ENCODE measurements at places on chromosomes 4 and X.
A peak's percentile ranks its signal among the peaks of the same experiment; 100 is the strongest.

DNA sequence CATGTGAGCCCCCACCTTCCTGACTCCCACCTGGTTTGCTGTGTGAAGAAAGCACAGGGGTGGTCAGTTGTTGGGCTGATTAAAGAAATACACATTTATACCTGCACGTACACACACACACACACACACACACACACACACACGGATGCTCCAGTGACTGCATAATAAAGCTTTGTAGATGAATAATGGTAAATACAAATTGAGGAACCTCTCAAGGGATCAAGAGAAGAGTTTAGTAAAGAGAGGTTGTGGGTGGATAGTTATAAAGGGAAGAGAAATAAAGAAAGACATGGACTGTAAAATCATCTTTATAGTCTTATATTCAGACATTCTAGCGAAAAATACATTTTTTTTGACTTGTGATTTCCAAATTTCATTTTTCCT, 144.1 kb downstream of the MGST2 start:
- no peak for DNase-seq

- DNase-seq, result no peak
Measured at GRCh38 chr4:97150966-97151365, 992.3 kb downstream of the STPG2 start.

DNA sequence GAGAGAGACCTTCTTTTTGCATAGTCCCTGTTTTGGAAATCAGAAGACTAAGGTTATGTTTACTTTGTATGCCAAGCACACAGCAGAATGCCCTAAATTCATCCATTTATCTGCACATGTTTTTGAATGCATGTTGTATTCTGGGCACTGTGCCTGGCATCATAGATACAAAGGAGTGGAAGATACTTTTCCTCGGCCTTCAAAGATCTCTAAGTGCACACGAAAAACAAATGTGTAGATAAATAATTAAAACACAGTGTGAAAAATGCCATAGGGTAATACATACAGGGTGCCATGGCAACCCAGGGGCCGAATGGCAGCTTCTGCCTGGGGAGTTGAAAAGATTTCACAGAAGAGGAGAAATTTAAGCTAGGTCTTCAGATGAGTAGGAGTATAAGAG, 390.6 kb upstream of the ATOH1 start:
- no peak for DNase-seq

DNA sequence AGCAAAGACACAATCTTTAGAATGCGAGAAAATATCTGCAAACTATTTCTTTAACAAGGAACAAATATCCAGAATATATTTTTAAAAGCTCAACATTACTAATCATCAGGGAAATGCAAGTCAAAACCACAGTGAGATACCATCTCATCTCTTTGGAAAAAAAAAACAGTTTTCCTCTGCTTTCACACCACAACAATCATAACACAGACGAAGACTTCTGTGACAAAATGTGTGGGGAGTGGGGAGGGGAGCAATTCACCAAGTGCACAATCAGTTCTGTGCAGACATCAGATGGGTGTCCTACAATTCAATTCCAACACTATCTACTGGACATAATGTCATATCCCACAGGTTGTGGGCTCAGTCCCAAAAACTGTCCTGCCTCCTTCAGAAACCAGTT, 293.2 kb upstream of the SLC7A11 start:
- DNase-seq, result no peak

DNA sequence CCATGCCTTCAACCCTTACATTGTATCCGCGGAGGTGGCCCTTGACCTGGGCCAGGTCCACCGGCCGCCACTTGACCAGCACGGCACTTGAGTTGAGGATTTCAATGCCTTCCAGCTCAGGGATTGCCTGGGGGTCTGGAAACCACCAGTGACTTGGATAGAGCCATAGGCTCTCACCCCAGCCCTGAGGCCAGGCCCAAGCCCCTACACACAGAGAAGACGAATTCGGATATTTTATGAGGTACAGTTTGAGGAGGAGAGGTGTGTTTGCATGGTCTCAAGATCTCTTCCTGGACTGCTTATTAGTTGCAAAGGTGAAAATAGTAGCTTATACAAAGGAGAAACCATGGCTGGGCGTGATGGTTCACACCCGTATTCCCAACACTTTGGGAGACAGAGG, 20.3 kb downstream of the L1CAM start:
- no peak for DNase-seq

GRCh38 chrX:100625985-100626491, 10.6 kb downstream of the TSPAN6 start:
- no peak for DNase-seq

DNA sequence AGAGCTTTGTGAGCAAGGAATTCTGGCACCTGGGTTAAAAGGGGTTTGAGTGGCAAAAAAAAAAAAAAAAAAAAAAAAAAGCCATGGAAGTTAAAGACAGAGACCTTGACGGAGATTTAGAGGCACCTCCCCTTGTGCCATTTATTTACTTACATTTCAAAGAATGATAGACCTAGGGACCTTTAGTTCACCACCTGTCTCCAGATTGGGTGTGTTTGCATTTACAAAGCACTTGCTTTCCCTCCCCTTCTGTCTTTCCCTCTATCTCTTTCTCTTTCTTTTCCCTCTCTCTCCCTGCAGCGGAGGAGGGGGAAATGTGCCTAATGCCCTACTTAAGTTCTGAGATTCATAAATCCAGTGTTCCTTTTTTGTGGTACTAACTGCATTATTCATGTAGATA, 116.0 kb downstream of the IQCM start:
- DNase-seq, result no peak

GRCh38 chrX:154411981-154412340, 622 bp downstream of the TAFAZZIN start:
- peak; percentile 14 for DNase-seq

- no peak for DNase-seq
Measured at GRCh38 chrX:139222511-139223200, 307.9 kb upstream of the F9 start.

GRCh38 chr4:183517194-183517593, 12.3 kb downstream of the ING2 start:
- DNase-seq, result no peak

DNA sequence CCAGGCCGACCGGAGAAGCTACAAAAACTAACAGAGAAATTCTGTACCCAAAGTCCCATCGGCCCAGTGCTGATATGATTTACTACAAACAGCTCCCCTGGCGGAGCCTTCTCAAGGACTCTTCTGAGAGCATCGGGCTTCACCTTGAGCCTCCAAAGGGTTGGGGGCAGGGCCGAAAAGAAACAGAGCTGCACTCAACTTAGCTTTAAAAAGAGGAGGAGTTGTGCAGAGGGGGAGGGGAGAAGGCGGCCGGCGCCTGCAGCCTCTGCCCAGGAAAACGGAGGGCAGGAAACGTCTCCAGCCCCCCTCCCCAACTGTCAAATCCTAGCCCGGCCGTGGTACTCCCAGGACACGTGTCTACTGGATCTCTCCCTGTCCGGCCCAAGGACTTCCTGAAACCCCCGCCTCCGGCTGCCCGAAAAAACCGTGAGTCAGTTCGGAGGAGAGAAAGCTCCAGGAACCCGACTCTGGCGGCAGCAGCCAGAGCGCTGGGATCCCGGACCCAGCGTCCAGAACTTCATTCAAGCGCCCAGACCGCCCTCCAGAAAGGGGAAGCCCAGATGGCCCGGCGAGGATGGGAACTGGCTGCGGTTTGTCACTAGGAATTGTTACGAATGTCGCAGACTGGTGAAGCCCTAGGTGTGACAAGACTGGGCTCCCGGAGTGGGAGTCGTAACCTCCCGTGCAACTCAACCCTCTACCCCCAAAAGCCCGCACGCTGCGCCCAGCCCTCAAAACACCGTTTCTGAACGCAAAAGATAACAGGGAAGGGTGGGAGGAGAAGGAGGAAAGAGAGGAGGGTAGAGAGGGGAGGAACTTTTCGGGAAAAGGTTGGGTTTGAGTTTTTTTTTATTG, 973 bp downstream of the ADAMTS3 start:
- no peak for DNase-seq

GRCh38 chr4:78960926-78961325, 21.7 kb upstream of the PAQR3 start:
- no peak for DNase-seq

- no peak for DNase-seq
Measured at GRCh38 chr4:88820698-88821415, 123.2 kb upstream of the NAP1L5 start.

- DNase-seq, result no peak
Measured at GRCh38 chr4:182897601-182898478, 19.3 kb downstream of the DCTD start.

DNA sequence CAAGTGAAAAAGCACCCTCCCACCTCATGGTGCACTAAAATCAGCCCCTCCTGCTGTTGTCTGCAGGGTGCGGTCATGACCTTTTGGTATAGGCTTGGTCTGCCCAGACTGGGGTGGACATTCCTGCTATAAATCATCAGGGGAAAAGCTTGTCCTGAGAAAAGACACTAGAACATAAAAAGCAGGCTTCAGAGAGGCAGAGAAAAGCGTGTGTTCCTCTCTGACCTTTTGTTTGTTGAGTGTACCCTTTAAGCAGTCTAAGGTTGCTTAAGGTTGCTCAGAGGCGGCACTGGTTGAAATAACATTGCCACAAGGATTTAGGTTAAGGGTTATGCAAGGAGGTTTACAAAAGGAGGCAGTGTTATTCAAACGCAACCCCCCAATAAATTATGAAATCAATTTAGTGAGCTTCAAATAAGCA, 43.5 kb downstream of the CCDC158 start:
- no peak for DNase-seq

GRCh38 chr4:169189372-169189771, 81.4 kb downstream of the SH3RF1 start:
- DNase-seq, result no peak

DNA sequence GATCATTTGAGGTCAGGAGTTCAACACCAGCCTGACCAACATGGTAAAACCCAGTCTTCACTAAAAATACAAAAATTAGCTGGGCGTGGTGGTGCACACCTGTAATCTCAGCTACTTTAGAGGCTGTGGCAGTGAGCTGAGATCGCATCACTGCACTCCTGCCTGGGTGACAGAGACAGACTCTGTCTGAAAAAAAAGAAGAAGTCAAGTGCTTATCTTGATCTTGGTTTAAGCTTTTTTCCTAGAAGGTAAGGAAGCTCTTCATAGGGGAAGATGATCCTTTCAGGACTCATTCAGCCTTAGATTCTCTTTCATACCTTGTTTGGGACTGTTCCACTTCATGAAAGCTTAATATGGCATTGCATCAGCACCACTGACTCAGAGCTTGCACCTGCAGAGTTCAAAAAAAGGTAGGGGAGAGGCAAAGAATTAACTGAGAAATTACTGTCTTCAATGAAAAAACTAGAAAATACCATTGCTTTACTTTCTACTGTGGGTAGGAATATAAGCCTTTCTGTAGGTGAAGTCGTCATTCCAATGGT, 70.8 kb upstream of the EPGN start:
- DNase-seq, result no peak

- DNase-seq, result no peak
Measured at GRCh38 chrX:29229802-29230201, 642.6 kb downstream of the IL1RAPL1 start.

GRCh38 chr4:108060164-108060563, 70.5 kb downstream of the HADH start:
- no peak for DNase-seq

- no peak for DNase-seq
Measured at GRCh38 chr4:140071806-140072205, 82.2 kb downstream of the MAML3 start.

DNA sequence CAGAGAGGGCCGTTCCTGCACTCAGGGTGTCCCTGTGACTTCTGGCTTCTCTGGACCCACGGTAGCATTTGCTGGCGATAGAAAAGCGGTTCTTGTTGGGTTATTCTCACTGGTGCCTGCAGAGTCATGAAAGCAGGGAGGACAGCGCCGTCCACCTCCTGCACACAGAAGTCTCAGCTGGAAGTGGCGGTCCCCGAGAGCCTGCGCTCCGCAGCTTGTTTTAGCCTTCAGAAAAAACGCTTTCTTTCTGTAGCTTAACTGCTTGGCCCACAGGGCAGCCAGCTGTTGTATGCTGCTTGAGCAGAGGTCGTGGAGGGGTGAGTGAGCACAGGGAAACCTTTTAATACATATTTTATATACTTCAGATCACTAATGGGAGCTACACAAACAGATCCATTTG, 400.7 kb upstream of the FAT1 start:
- no peak for DNase-seq

- DNase-seq, result no peak
Measured at GRCh38 chr4:155495572-155496293, 119.0 kb upstream of the MAP9 start.

GRCh38 chr4:144903953-144904711, 193.9 kb downstream of the ANAPC10 start:
- no peak for DNase-seq

All from caudate nucleus (tissue), 63 donors.